ENCODE measurements at places on chromosomes 12 and 14.

- DNase-seq: no peak
Measured at GRCh38 chr12:2248087-2248900, 195.5 kb downstream of the CACNA1C start.

GRCh38 chr14:32201816-32202490, at the start of gene RNU6-7:
TSS of gene RNU6-7 (plus strand) at chr14:32202045.
- peak; percentile 45 for DNase-seq

DNA sequence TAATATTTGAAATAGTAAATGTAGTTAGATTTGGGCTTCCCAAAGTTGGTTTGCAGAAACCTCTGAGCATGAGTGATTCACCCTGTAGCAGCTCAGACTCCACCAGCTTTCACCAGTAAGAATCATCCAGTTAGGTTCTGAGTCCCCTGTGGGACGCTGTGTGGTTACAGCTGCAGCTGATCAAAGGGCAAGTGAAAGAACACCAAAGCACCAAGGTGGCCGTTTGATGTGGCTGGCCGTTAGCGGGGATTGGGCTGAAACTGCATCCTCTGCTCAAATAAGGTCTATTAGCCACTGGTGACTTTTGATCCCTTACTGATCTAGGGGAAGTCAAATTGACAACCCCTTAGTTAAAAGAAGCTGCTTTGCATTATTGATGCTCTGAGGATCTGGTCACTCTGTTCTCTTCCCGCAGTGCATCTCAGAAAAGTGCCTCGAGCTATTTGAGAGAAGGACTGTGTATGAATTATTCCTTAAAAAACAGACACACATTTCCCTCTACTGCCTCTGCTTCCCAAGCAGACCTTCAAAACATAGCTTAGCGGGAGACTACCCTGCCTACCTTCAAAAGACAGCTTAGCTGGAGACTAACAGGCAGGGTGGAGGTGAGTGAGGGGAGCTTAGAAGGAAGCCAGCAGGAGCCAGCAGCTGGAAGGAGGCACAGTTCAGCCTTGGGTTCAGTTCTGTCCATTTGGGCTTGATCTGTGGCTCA, 3.7 kb downstream of the ABHD12B start:
- no peak for DNase-seq

- DNase-seq: no peak
Measured at GRCh38 chr14:82689948-82690347, 1156.3 kb upstream of the SEL1L start.

- DNase-seq: no peak
Measured at GRCh38 chr12:27924350-27925135, 48.0 kb downstream of the PTHLH start.

DNA sequence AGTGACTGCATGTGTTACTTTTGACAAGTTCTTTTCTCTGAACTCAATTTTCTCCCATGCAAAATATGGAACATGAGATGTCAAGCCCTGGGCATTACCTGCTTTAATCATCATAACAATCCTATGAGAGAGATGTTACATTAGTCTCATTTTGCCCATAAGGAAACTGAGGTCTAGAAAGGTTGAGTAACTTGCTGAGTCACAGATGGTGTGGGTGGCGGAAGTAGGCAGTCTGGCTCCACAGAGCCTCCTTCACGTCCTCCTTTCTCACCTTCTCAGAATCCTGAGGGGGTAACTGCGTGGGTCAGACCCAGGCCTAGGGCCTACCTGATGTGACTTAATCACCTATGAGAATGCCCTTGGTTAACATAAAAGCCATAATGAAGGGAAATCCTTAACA, 50.7 kb downstream of the TMTC1 start:
- no peak for DNase-seq

- DNase-seq: peak; percentile 18
Measured at GRCh38 chr12:132286912-132287311, 42.5 kb downstream of the GALNT9 start.

DNA sequence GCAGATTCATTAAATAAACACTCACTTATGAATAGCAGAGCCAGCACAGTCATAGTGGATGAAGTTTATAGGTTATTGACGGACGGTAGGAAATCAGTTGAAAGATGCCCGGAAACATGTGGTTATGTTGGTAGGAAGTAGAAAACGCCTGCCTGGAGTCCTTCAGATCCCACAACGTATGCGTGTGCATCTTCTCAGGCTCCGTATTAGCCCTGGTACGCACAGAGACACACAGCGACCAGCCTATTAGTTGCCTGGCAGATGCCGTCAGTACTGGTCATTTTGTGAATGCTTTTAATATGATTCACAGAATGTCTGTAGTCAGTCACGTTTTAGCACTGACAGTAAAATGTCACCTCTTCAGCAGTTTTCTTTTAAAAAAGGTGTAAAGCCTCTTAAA, 196.4 kb downstream of the RGS6 start:
- no peak for DNase-seq

GRCh38 chr12:123916729-123917128, 55.9 kb downstream of the CCDC92 start:
- DNase-seq: no peak

- no peak for DNase-seq
Measured at GRCh38 chr12:62582065-62582366, 115.4 kb downstream of the MON2 start.

DNA sequence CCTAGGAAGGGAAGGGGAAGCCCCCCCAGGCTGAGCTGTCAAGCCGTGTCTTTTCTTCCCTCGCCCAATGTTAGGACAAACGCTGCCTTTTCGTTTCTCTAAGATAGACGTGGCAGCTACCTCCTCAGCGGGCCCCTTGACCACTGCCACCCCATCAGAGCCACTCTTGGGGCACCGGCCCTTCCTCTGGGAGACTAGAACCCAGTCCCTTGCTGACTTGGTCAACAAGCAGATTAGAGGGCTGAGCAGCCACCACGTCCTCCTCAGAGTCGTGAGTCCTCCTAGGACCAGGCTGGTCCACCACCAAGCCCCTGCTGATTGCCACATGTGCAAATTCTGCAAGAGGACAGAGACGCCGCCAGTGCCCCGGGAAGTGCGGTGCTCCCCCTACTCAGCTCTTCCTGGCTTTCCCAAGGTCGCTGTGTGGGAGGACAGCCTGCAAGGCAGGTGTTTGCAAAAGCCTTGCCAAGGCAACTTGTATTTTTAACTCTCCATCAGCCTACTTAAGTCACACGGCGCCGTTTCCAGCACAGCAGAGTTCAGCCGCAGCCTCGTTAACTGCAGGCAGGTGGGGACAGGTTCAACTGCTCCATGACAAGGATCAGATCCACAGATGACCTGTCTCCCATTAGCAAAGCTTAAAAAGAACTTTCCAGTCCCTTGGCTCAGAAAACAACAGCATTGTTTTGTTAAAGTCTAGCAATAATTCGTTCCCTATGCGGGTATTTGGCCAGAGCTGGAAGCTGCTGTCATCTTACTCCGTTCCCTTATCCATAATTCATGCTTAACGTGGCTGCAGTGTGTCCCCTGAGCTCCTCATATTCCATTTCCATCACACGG, 65.6 kb downstream of the TESC start:
- DNase-seq: no peak

GRCh38 chr12:30599608-30600007, 96.1 kb downstream of the IPO8 start:
- no peak for DNase-seq

- DNase-seq: no peak
Measured at GRCh38 chr14:90703841-90704737, 112.1 kb downstream of the TTC7B start.

GRCh38 chr14:56826214-56826613, 15.9 kb upstream of the OTX2 start:
- DNase-seq: no peak

DNA sequence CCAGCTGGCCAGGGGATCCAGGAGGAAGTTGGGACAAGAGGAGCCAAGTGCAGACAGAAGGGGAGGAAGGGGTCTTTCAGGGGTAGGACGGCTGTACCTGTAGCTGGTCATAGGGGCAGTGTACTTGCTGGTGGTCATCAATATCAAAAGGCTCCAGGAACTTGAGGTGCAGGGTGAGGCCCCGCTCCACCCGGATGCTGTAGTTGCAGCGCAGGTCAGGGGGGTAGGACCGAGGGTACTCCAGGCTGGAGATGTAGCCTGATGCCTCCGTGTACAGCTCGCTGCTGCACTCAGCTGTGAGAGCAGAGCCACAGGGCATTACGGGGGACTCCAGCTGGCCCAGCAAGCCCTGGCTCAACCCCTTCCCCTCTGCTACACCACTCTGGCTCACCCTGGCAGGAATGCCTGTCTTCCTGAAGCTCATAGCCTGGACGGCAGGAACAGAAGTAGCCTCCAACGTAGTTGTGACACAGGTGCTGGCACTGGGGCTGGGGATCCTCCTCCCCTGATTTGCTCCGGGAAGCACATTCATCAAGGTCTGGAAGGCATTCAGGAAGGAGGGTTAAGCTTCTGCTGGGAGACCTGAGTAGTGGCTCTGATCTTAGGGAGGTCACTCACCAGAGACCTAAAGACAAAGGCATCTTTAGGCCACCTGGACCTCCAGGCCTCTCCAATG, 2.9 kb downstream of the C1R start:
- DNase-seq: no peak

- DNase-seq: peak; percentile 38
Measured at GRCh38 chr12:57127101-57127725, 1.1 kb upstream of the LRP1 start.

GRCh38 chr12:117836999-117837736, 131.6 kb downstream of the KSR2 start:
- DNase-seq: peak; percentile 70

GRCh38 chr14:105474483-105475268, at the start of gene CRIP2:
TSS of gene CRIP2 (plus strand) at chr14:105474821. CDS start at chr14:105474863, 42 bp downstream.
- DNase-seq: no peak

- no peak for DNase-seq
Measured at GRCh38 chr12:56957229-56958052, at the start of gene RDH16. TSS of gene RDH16 (minus strand) at chr12:56957608. CDS start at chr12:56957462, 146 bp downstream.

DNA sequence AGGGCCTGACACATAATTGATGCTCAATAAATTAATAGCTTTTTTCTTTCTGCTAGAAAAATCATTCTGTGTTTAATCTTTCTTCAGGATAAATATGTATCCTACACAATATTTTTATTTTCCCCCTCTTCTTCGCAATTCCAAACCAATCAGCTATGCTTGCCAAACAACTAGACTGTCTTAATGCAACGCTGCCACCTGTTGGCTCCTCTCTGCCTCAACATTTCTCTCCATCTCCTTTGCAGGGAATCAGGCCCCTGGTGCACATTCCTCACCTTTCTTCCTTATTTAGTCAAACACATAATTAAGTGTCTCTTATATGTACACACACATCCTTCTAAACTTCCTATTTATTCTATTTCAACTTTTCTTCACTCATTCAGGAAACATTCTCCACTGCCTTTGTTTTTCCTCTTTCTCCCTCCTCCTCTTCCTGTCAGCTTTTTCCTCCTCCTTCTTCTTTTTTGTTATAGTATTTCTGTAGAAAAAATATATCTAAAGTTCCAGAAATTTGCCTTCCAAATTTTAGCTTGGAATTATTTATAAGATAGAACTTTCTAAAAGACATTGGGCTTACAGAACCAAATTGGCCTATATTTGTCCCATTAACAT, 406.0 kb downstream of the PRKD1 start:
- DNase-seq: no peak

- DNase-seq: no peak
Measured at GRCh38 chr12:65878540-65878939, 54.3 kb downstream of the HMGA2 start.

GRCh38 chr12:3988519-3989217, 115.5 kb upstream of the PARP11 start:
- no peak for DNase-seq

- DNase-seq: no peak
Measured at GRCh38 chr12:101855364-101855884, 22.0 kb upstream of the DRAM1 start.

GRCh38 chr12:114274131-114274530, 131.8 kb downstream of the TBX5 start:
- no peak for DNase-seq

DNA sequence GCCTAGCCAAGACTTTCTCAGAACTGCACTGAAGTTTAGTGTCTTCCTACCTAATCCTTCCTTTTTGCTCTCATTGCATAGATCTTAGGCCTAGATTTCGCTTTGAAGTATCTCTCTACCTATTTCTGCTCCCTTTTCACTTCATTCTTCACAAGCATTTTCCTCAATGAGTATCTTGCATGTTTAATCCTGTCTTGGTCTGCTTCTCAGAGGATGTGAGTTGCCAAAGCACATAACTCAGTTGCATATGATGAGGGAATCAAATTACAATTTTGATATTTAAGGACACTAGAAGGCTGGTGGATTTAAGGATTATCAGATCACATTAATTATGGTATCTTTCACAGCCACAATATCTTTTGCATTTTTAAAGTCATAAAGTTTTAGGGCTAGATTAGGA, 195.5 kb upstream of the DAAM1 start:
- no peak for DNase-seq

GRCh38 chr14:104717137-104717536, 6.9 kb upstream of the ADSS1 start:
- DNase-seq: no peak

DNA sequence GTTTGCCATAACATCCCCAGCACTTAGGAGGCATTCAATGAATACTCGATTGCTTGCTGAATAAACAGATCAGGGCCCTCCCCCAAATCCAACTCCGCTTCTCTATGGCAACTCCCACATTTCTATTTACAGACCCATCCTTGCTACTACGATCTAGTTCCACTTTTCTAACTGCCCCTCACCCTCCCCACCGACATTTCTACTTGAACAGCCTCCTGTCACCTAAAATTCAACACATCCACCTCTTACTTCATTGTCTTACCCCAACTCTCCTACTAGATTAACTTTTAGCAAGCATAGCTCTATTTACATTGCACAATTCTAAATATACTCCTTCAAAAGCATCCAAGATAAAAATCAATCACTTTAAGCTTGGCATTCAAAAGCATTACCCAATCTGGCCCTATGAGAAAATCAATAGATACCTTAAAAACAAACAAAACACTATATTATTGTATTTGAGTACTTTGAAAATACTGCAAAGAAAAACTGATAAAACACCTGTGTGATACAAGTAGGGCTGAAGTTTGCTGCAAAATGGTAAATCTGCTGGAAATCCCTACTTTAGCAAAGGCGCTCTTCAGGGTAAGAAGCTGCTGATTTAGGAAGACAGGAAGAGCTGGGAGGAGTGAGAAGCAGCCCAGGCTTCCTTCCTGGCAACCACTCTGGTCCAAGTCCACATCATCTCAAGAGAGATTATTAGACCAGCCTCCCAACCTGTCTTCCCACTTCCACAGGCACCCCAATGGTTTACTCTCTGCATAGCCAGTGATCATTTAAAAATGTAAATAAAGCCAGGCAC, 96.4 kb downstream of the HECTD4 start:
- no peak for DNase-seq

GRCh38 chr14:83184531-83184930, 1650.9 kb upstream of the SEL1L start:
- no peak for DNase-seq

DNA sequence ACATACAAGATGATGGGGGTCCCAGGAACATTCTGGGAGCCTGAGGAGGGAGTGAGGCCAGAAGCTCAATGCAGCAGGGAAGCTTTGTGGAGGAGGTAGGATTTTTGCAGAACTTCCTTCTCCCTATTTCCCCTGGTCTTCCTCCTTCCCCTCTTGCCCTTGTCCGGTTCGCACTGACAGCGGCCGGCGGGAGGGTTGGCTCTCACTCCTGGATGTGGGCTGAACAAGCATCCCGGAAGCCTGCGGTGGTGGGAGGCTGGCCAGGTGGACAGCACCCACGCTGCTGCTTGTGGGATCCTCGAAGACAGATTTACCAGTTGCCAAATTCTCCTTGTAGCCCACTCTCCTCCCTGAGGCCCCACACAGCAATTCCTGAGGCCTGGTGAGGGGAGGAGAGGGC, 112.2 kb downstream of the KCNA5 start:
- DNase-seq: no peak

GRCh38 chr14:28294834-28295440, 471.6 kb upstream of the FOXG1 start:
- peak; percentile 17 for DNase-seq

- no peak for DNase-seq
Measured at GRCh38 chr12:46219877-46220655, 48.8 kb downstream of the SLC38A1 start.

- no peak for DNase-seq
Measured at GRCh38 chr12:126907900-126908764, 1358.8 kb upstream of the TMEM132C start.
